ENCODE measurements at places on chromosomes 6 and 20. TPM values are rescaled to one million over a fixed set of nuclear protein-coding genes. Genes with fewer than 3 reads are reported as not detected.

HEY2 gene
- total RNA-seq, result not detected

TNFRSF6B gene
- 39.9 TPM for total RNA-seq

NR2E1 gene
- not detected for total RNA-seq

HSPA1L gene
- total RNA-seq, result 1.3 TPM

TCF21 gene
- 4.1 TPM for total RNA-seq

- H3K36me3 ChIP-seq, result no peaks in the 10 kb centered on the region
- peaks cover 10% of the 10 kb centered on the region for H3K4me1 ChIP-seq
- peak; percentile 52 for DNase-seq
- H3K4me3 ChIP-seq, result no peak overlapping the region
- no peaks in the 10 kb centered on the region for H3K27me3 ChIP-seq
Observed at GRCh38 chr6:145028144-145028818, 707.0 kb downstream of the EPM2A start.

DNA sequence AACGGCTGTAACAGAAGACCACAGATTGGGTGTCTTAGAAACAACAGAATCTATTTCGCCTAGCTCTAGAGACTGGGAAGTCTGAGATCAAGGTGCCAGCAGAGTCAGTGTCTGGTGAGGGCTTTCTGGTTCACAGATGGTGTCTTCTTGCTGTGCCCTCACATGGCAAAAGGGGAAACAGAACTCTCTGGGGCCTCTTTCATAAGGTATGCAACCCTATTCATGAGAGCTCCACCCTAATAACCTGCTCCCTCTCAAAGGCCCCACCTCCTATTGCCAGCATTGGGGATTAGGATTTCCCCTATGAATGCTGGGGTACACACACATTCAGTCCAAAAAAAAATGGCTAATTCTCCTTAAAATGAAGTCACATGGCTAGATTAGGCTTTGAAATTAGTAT, 10.0 kb downstream of the TXNDC5 start:
- peaks cover 57% of the 10 kb centered on the region for H3K36me3 ChIP-seq
- H3K27ac ChIP-seq, result no peak overlapping the region
- no peaks in the 10 kb centered on the region for H3K4me1 ChIP-seq

DNA sequence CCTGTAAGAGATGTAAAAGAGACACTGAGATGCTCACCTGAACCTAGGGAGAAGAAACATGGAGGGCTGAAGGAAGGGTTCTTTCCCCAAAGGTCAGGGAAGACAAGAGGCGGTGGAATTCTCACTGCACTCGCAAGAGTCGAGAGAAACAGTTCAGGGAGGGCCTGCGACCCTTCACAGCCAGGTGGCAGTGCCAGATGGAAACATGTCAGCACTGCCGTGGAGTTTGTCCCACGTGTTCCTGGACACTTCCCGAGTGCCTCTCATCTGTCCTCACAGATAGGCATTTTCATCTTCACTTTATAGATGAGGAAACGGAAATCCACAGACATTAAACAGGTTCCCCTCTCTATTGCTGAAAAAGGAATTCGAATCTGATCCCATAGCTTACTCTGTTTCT, 70.4 kb upstream of the SYNJ2 start:
- peaks cover 58% of the 10 kb centered on the region for H3K36me3 ChIP-seq
- no peaks in the 10 kb centered on the region for H3K27me3 ChIP-seq
- peak overlapping the region; percentile 83 for H3K27ac ChIP-seq
- DNase-seq, result no peak

- no peak for DNase-seq
- peaks cover 17% of the 10 kb centered on the region for H3K36me3 ChIP-seq
- H3K4me3 ChIP-seq, result no peak overlapping the region
- no peaks in the 10 kb centered on the region for H3K27me3 ChIP-seq
Observed at GRCh38 chr6:158766621-158767455, 52.3 kb downstream of the EZR start.

GRCh38 chr6:92541448-92542060, 877.8 kb downstream of the EPHA7 start:
- no peak for DNase-seq
- no peaks in the 10 kb centered on the region for H3K36me3 ChIP-seq
- no peak overlapping the region for H3K4me3 ChIP-seq

DNA sequence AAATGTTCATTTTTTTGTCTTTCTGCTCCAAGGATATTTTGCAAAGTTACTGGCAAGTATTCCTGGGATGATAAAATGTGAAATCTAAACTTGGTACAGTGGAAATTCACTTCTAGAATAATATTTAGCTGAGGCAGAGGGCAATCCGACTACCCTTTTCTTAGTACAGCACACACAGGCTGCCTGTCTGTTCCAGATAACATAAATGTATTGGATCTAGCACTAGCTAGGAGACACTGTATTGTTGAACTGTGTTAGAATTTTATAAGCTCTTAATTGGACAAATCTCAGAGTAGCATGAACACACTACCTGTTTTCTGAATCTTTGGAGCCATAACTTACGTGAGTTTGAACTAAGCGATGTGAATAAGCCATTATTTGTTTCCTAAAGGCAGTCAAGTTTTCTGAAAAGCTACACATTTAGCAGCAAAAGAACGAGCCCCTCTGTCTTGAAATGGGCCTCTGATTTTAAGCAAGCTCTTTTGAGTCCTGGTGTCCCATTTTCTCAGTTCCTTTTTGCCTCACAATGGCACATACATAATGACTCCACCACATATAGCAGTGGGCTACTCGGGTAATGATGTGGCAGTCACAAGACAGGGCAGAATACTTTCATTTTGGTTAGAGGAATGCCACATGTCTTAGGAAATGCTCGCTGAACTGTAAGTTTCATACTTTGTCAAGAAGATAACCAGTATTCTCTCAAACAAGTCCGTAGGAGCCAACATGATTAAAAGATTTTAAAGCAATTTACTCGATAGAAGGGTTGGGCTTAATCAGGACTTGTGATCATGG, 116.5 kb upstream of the ESR1 start:
- no peaks in the 10 kb centered on the region for H3K27me3 ChIP-seq
- DNase-seq, result peak; percentile 79
- no peaks in the 10 kb centered on the region for H3K36me3 ChIP-seq
- peaks cover 22% of the 10 kb centered on the region for H3K4me1 ChIP-seq
- H3K4me3 ChIP-seq, result peak overlapping the region; percentile 70

GRCh38 chr6:72826744-72827438, 205.0 kb downstream of the KCNQ5 start:
- peak; percentile 76 for DNase-seq
- H3K27me3 ChIP-seq, result no peaks in the 10 kb centered on the region
- no peaks in the 10 kb centered on the region for H3K36me3 ChIP-seq
- H3K4me1 ChIP-seq, result peaks cover 34% of the 10 kb centered on the region

- DNase-seq, result peak; percentile 23
- H3K27ac ChIP-seq, result no peak overlapping the region
- no peaks in the 10 kb centered on the region for H3K36me3 ChIP-seq
- no peaks in the 10 kb centered on the region for H3K4me1 ChIP-seq
Observed at GRCh38 chr6:3961581-3962215, 112.5 kb downstream of the FAM50B start.
